Right ventricle myocardium inferior (tissue), 1 donor: ENCODE measurements at places on chromosomes 16 and 17.

DNA sequence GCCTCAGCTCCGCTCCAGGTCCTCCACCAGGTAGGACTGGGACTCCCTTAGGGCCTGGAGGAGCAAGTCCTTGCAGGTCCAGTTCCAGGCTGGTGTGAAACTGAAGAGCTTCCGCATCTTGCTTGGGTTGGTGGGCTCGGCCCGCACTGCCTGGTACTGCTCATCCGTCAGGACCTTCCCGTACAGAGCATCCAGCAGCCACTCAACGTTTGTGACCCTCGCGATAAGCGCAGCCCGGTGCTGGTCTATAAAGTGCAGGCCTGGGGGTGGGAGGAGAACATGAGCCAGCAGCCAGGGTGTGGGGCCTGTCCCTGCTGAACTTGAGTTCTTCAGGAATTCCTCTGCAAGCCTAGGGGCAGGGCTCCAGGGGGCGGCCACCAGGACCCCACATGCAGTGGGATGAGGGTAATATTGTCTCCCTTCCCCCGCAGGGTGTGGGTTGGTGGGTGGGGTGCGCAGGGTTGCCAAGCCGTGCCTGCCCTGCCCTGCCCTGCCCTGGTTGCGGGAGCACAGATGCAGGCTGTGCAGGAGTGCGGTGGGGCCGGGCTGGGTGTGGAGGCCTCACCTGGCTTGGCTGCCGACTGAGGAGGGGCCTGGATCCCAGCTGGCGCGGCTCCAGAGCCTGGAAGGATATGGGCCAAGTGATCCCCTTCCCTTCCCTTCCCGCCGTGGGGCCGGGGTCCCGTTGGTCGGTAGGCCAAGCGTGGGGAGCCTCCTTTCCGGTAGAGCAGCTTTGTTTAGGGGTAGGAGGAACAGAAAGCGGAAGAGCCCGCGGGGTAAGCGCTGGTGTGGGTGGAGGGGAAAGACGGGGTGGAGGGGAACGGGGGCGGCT, 762 bp downstream of the PYCARD start:
- DNase-seq, result peak; percentile 76

- DNase-seq, result no peak
Measured at GRCh38 chr16:19505600-19506303, 16.1 kb downstream of the GDE1 start.

GRCh38 chr17:66604376-66604775, 230.5 kb upstream of the CACNG5 start:
- DNase-seq, result no peak

DNA sequence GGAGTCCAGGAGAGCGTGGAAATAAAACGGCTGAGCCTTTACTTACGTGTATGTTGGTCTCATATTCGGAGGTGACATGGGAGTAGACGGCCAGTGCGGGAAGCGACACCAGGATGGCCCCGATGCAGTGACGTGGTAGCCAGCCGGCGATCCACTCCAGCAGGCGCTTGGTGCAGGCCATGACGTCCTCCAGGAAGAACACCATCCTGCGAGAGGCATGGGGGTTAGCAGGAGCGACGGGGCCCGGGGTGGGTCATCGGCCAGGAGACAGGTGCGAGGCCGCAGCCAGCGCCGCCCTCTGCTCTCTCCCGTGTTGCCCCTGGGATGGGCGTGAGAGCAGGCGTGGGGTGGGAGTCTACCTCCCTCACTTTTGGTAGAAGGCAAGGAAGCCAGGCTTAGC, 98.6 kb upstream of the CREBBP start:
- DNase-seq, result peak; percentile 32

DNA sequence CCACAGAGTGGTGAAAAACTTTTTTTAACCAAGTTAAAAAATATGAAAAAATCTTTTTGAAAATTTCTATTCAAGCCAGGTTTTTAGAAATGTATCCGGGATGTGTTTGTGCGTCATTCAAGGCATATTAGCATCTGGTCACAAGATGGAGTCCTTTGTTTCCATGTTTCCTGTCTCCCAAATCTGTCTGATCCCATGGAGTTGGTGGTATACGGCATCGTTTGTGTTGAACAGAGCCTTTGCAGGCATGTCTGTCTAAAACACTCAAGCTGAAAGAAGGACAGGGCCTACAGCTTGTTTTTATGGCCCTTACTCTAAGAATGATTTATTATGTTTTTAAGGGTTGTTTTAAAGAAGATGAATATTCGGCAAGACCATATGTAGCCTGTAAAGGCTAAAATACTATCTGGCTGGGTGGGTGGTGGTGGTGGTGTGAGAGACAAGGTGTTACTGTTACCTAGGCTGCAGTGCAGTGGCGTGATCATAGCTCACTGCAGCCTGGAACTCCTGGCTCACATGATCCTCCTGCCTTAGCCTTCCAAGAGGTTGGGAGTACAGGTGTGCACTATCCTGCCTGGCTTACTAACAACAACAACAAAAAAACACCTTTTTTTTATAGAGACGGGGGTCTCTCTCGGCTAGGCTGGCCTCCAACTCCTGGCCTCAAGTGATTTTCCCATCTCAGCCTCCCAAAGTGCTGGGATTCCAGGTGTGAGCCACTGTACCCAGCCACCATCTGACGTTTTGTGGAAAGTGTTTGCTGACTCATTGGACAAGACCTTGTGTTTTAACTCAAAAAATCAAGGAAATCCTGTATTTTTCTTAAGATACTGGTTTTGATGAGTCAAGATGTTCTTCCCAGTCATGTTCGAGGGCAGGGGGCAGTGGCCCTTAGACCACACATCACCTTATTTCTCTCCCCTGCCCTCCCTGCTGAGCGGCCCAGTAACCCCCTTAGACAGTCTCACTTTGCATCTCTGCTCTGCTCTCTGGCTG, 52.2 kb downstream of the NDE1 start:
- DNase-seq, result no peak

DNA sequence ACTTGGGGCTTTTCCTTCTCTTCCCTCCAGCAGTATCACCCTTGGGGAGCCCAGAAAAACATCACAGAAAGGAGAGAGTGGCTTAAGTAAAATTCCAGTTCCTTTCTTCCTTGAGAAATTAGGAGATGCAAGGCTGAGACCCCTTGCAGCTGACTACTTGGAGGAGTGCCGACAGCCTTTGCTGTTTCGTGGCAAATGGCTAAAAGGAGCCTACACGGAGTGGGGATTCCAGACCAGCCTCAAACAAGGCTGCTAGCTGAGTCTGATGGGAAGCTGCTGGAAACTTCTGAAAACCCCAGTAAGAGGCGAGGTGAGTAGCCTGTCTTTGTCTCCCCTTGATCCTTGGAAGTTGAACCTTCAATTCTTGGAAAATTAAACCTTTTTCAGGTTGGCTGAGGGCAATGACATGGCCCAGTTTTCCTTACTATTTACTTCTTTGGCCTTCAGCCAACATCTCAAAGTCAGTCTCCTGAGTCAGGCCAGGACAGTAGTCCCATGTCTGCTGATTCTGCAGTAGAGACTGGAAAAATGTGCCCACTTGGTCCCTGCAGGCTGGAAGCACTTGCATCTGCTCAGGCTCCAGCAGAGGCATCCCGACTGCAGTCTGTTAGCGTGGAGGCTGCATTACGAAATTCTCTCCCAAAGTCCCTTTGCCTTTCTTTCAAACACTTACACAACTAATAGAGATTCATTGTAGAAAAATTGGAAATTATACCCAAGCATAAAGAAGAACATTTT, 23.4 kb downstream of the SMIM36 start:
- DNase-seq, result no peak

- DNase-seq, result no peak
Measured at GRCh38 chr17:80781807-80782277, 209.8 kb upstream of the CHMP6 start.
